Activated CD8-positive, alpha-beta memory T cell treated with anti-CD3 and anti-CD28 coated beads, Interleukin-2, amount 50 U/mL, for 48 hours (primary cell): ENCODE measurements at places on chromosomes 2 and 18.

- peak; percentile 79 for DNase-seq
Measured at GRCh38 chr2:26346454-26347053, at the start of gene ADGRF3. ADGRF3 (minus strand) TSS chr2:26346789; CDS start chr2:26346234, 555 bp downstream.

- no peak for DNase-seq
Measured at GRCh38 chr2:182228741-182229140, 198.1 kb downstream of the PDE1A start.

DNA sequence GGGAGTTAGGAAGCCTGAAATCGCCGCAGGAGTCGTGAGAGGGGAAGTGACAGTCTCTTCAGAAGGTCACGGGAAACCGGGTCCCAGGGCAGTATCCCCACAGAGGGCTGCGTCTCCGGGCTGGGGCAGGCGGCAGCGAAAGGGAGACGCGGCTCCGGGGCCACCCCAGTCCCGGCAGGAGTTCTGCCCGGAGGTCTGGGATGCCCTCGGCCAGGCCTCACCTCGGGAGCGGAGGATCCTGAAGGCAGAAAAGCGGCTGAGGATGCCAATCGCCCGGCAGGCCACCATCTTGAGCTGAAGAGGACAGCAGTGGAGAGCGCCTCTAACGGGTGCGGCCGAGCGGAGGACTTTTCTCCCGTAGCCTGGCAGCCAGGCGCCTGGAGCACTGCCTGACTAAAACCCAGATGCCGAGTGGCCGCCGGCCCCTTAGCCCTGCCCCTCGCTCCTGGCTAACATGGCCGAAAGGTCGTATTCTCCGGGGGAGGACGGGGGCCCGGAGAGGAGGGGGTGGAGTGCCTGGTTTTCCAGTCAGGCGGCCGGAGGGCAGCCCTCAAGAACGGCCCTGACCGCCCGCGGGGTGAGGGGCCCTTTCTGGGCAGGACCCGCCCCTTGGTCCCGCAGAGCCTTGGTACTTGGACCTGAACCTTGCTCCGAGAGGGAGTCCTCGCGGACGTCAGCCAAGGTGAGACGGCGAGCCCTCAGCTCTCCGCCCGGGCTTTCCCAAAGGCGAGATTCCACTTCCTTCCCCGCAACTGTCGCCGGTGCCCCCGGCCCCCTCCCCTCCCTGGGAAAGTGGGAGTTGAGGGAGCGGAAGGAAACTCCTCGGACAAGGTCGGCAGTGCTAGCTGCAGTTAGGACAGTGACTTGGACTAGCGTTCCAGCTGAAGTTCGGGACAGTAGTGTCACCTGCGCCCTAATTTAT lies at the start of the genes HADHA and HADHB:
TSS of gene HADHA (minus strand) at position 324 of the 922 bp plus-strand sequence. CDS start at position 288, 36 bp downstream.
TSS of gene HADHB (plus strand) at position 631 of the 922 bp plus-strand sequence. CDS start 9,316 bp downstream, outside the sequence.
- peak; percentile 91 for DNase-seq

DNA sequence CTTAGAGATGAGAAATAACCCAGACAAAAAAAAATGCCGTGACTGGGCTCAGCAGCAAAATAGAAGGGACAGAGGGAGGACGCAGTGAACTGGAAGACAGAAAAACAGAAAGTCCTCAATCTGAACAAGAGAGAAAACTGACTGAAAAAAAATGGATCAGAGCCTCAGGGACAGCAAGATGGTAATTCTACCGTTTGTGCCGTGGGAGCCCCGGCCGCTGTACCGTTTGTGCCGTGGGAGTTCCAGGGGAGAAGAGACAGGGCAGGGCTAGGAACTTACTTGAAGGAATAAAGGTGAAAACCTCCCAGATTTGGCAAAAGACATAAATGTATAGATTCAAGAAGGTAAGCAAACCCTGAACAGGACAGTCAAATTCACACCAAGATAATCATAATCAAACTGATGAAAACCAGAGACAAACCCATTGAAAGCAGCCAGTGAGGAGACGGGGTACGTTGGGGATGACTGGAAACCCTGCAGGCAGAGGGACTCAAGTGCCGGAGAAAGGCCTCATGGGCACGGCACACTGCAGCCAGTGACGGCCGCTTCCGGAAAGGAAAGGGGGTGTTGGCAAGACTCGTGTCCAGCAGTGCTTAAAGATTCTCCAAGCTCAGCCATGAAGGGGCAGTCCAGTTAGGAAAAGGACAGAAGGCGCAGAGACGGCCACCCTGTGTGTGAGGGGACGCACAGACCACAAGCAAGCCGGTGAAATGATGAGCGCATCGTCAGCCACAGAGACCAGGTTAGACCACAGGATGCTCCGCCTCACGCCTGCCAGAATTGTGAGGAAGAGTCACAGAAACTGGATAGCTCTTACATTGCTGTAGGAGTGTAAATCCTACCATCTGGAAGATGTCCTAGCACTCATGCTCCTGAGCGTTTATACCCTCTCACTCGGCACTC lies 40.0 kb upstream of the NFATC1 start:
- DNase-seq = no peak

- DNase-seq = no peak
Measured at GRCh38 chr2:240655931-240656886, 26.5 kb downstream of the AQP12B start.

GRCh38 chr18:59918320-59918755 lies 18.5 kb downstream of the PMAIP1 start:
- DNase-seq = no peak

GRCh38 chr2:43054367-43054766 lies 172.0 kb downstream of the ZFP36L2 start:
- no peak for DNase-seq

DNA sequence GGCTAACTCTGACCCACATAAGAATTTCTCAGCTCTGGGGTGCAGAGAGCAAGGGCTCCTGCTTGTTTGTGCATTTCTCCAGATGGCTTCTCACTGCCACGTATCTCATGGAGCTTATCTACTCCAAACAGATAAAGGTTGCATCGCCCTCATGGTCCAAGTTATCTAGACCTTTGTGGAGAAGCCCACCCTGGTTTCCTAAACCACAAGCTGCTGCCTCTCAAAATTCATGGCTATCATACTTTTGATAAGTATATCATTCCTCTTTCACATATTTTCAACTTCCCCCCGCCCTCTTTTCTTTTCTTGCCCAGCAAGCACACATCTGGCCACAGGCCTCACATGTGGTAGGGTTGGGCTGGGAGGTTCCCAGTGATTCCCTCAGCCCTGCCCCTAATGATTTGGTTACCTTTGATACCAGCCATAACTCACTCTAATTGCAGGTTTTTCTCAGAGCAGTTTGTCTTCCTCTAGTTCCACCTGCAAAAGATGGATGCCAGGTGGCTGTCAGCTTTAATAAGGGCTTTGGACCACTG lies 146.0 kb downstream of the RHBDD1 start:
- DNase-seq = no peak

- no peak for DNase-seq
Measured at GRCh38 chr2:188187726-188188125, 103.9 kb upstream of the GULP1 start.

DNA sequence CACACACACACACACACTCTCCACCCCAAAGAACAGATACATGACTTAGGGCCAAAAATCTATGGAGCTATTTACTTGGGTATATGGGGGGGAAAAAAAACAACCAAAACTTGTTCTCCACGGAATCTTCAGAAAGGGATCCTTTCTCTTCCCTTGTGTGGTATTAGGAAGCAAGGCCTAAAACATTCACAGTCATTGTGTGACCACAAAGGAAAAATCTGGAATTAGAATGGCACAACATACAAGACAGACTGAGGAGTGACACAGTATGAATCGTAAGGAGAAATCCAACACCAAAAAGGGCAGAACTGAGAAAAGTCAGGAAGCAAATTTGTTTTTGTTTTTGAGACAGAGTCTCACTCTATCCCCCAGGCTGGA lies 70.3 kb downstream of the ASXL2 start:
- no peak for DNase-seq

GRCh38 chr2:167814881-167815718 lies 432.3 kb downstream of the STK39 start:
- DNase-seq = no peak

GRCh38 chr2:179581605-179582004 lies 279.8 kb downstream of the ZNF385B start:
- no peak for DNase-seq

DNA sequence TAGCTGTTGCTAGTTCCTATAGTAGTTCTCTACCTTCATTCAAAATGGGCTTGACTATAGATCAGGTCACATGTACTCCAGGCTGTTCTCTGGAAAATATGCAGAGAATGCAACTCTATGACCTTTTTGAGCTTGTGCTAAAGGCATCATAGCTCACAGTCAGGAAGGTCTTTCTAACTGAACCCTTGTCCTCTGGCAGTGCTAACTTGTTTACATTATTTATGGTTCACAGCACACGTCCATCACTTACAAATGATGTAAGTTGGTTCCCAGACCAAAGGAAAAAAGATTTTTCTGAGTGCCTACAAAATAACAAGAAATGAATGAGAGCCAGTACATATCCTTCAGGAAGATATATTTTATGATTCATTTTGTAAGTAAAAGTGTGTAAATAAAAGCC lies 236.1 kb downstream of the GCA start:
- no peak for DNase-seq

- no peak for DNase-seq
Measured at GRCh38 chr2:142755191-142755590, 122.3 kb upstream of the KYNU start.

GRCh38 chr2:36918307-36918706 lies 48.0 kb downstream of the STRN start:
- no peak for DNase-seq

DNA sequence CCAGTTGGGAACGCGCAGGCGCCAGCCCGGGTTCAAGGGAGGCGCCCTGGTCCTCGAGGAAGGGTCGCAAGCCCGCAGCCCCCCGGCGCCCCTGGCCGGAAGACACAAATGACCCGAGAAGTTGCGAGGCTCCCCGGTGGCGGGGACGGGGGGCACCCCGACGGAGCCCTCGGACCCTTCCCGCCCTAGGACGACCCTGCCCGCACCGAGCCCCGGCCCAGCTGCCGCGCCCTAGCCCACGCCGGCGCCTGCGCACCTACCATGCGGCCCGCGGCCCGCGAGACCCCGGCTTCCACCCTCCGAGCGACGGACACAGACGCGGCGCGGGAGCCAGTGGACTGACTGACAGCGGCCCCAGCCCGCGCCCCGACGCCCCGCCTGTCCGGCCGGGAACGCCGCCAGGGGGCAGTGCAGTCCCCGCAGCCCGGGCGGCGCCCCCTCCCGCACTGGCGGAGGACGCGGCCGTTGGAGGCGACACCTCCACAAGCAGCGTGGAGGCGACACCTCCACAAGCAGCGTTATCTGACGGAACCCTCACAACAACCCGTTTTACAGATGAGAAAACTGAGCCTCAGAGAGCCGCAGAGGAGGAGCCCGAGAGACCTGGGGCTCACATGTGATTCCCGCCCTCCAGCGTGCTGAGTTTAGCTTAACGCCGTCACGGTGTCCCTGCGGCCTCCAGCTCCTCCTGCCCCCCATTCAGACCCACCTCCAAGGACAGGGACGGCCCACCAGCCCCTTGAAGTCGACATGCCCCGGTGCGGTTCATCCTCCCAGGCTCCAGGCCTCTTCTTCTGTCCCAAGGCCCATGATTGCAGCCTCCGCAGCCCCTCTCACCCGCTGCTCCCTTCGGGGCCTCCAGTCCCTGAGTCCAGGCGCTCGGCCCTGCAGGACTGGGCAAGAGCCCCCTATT lies at the start of gene NMUR1:
TSS of gene NMUR1 (minus strand) at position 347 of the 913 bp plus-strand sequence. CDS start at position 263, 84 bp downstream.
- peak; percentile 92 for DNase-seq

DNA sequence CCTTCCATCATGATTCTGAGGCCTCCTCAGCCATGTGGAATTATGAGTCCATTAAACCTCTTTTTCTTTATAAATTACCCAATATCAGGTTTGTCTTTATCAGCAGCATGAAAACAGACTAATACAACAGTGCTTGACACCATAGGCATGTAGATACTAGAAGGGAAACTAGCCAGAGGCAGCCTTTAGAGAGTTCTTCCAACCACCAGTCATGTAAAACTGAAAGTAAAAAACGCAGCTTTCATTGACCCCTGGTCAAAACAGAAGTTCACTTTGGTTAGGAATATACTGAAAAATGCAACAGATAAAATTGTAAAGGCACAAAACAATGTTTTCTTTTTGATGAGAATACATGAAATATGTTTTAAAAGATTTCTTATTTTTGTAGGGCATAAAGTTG lies 122.8 kb upstream of the L3MBTL4 start:
- no peak for DNase-seq

- no peak for DNase-seq
Measured at GRCh38 chr2:210162466-210163124, 8.6 kb downstream of the KANSL1L start.

DNA sequence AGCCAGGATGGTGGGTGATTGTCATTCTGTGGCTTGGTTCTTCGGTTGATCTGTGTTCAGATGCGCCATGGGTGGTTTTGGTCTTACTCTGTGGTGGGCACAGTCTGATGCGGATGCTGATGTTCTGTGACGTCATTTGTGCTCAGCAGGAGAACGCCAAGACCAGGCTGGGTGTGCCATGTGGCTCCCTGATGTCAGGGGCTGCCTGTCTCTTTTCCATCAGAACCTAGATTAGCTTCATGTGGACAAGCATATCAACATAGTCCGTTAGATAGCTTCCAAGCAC lies 100.6 kb upstream of the ARL4C start:
- DNase-seq = no peak

GRCh38 chr2:127134833-127135830 lies 28.2 kb upstream of the BIN1 start:
- no peak for DNase-seq

- DNase-seq = no peak
Measured at GRCh38 chr2:98188351-98189046, 101.5 kb downstream of the VWA3B start.

DNA sequence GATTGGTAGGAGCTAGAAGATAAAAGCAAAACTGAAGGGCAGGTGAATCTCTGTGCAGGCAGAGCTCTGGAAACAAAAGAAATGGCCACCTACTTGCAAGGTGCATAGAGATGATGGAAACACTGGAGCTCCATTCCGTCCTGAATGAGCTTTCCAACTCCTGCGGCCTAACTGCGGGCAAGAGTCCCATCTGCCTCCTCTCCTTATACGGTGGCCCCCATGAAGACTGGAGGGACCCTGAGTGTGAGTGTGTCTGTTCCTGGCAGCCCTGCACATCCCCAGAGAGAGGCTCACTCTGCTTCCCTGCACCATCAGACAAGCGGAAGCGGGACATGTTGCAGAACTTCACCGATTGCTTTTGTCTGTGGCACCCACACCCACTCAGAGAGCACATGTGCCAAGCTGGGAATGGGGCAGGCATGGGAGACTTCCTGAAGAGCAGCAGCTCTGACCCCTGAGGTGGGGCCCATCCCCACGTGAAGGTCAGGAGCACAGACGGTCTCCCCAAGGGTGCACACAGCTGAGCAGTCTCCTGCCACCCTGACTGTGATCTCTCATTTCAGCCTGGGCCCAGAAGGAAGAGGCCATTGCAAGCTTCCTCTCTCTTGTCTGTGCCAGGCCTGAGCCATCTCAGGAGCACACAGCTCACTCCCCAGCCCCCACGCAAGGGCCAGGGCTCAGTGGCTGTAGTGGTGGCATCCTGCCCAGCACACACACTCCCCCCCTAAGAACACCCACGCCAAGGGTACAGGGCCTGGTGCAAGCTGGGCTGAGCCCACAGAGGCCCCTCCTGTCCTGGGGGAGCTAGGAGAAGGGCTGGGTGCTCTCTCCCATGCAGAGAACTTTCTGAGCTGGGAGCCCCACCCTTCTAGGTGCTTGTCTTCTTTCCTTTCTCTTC lies 75.3 kb downstream of the STPG4 start:
- DNase-seq = no peak
